ENCODE measurements at places on chromosomes 3 and 15. TPM values are rescaled to one million over a fixed set of nuclear protein-coding genes. Genes with fewer than 3 reads are reported as not detected.

- DNase-seq = no peak
Observed at GRCh38 chr3:99246010-99246654, 344.6 kb upstream of the DCBLD2 start.

DNA sequence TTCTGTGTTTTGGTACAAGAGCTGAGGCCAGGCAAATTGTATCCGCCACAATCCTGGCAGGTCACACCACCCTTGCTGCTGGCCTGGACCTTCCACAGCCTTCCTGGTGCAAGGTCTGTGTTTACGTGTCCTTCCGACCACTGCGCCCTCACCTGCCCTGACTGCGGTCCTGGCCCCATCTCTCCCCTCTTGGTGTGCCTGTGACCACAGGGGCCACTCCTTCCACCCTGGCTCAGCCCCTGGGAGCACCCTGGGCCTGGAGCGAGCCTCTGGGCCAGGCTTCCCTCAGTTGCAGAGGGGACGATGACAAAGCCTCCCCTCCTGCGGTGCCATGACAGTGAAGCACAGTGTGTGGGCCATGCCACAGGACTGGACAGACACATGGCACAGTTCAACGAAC is 104.5 kb downstream of the PLXNA1 start:
- DNase-seq = no peak

- no peak for DNase-seq
Observed at GRCh38 chr15:41556677-41557076, 2.3 kb upstream of the TYRO3 start.

DNA sequence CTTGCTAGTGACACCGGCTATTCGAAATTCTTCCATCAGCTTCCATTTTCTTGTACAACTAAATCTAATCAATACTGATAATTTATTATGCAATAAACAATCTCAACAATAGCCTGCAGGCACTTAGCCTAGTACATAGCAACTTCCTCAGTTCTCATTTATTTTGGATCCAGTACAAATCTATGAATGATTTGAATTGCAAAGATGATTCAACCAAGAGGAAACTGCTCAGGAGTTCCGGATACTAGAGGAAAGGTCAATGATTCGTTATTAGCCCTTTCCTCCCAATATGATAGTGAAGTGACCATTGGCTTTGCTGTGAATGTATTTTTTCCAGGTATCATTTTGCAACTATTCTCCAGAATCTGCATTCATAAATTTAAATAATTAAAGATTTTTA is 827.0 kb downstream of the CADM2 start:
- DNase-seq = no peak

DNA sequence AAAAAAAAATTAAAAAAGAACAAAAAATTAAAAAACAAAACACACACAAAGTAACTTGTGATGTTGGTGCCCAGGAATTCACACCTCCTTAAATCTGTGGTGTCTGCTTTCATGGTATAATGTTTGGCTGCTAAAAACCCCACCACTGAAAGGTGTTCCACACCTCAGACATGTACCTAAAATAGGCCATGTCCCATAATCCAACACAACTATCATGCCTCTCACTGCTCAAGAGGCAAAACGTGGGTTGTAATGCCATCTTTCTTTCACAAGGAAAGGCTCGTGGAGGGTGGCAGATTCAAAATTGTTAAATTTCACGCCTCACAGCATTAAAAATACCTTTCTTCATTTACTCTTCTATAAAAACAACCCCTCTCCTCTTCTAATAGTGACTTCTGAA is 29.5 kb downstream of the MKRN2 start:
- no peak for DNase-seq

DNA sequence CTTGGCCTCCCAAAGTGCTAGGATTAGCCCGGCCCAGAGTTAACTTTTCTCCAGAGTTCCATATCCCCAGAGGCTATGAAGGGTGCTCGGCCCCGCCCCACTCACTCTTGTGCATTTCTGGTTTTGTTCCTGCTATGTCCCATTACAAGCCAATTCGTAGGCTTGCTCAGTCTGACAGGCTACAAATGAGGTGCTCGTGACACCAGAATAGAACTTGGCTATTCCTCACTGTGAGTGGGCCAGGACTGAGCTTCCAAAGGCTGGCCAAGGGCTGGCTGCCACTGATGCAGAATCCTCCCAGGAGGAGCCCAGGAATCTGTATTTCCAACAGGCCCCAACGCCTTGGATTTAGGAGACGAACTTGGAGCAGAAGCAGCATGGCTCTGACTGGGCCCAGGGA is 282.7 kb upstream of the C2CD4B start:
- DNase-seq = no peak

DNA sequence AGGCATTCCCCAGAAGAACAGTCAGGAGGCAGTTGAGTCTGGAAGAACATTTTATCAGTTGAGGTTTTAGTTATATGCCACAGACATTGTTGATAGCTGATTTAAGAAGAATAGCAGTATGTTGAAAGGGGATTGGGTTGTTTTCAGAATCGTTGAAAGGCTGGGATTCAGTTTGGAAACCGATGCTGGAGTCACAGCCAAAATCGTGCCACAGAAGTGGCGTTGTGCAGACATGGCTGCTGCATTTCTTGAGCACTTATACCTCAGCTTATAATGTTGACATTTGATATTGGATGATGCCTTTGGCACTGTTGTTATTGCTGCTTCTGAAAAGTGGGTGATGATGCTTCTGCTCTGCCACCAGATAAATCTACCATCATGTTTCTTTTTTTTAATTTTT is 16.1 kb downstream of the SLMAP start:
- DNase-seq = no peak

DNA sequence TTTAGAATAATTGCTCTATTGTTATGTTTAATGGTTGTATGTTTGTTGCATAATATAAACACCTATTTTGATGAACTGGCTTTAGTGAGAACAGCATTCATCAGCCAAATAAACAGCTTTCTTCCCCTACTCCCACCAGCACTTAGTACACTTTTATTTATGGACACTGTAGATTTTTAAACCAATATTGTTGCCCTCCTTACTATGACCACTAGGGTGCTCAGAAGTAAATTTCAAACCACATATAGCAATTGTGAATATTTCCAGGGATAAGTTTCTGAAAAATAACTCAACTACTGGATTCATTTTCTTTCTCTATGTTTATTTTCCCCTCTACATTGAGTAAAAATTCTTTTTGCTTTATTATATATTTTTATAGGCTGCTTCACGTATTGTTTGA is 84.7 kb upstream of the PTX3 start:
- no peak for DNase-seq

- DNase-seq = no peak
Observed at GRCh38 chr3:160098261-160098908, 109.8 kb downstream of the IL12A start.

GRCh38 chr3:118808723-118809122 is 225.9 kb downstream of the IGSF11 start:
- DNase-seq = no peak

- no peak for DNase-seq
Observed at GRCh38 chr3:197183582-197183981, 114.8 kb downstream of the DLG1 start.

- no peak for DNase-seq
Observed at GRCh38 chr3:8840556-8840955, 71.1 kb upstream of the OXTR start.

GRCh38 chr3:76415384-76415783 is 624.5 kb upstream of the ROBO2 start:
- DNase-seq = no peak

GRCh38 chr15:66679061-66679656 is 22.9 kb upstream of the SMAD6 start:
- DNase-seq = no peak

DNA sequence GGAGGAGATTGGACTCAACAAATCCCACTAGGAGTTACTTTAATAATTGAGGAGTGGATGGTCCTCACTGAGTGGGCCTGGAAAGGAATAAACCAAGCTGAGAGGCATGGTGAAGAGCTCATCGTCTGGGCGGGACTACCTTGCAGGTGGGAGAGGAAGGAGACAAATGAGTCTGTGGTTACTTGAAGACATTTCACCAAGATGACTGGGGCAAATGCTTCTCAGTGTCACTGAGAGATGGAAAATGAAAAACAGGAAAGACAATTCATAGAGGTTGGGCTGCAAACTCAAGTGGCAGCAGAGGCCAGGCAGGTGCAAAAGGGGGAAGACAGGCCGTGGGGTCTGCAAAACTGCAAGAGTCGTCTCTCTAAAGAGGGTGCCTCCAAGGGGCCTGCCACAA is 1.5 kb upstream of the ARHGAP31 start:
- DNase-seq = no peak

DNA sequence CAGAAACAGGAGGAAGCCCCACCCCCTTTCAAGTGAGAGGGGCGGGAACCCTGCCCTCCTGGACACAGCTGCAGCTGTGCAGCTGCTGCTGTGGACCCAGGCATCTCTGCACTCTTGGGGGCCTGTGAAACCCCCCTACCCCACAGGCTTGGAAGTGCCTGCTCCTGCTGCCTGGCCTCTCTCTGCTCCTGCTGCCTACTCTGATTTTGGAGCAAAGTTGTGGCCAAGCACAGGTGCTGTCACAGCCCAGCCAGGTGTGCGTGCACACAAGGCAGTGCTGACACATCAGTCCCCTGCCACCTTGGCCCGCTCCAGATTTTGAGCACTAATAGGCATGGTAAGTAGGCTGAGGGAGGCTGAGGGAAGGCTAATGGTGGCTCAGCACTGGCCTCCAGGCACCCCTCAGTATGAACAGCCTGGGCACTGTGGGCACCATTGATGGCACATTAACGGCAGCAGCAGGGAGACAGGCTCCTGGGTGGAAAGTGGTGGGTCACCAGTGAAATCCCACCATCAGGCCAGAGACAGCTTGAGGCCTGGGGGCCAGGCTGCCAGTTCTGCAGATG is 890.9 kb downstream of the GBE1 start:
- no peak for DNase-seq

- DNase-seq = no peak
Observed at GRCh38 chr15:73899197-73900094, 26.1 kb downstream of the TBC1D21 start.

GRCh38 chr15:89125088-89125826 is 37.0 kb downstream of the ABHD2 start:
- DNase-seq = no peak

DNA sequence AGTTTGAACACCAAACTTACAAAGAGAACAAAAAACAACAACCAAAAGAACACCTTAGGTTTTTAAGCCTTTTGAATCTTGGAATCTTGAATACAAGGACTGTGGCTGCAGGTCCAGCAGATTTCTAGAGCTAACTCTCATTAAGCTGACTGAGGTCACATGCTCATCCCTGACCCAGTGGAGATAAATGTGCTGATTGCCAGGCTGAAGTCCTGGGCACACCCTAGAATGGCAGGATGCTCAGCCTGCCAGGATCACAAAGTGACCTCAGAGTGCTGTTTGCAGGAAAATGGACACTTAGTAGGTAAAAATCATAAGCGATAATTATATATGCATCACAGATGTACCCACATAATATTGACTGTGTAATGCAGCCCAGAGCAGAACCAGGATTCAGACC is 245.3 kb upstream of the NR2E3 start:
- no peak for DNase-seq

- no peak for DNase-seq
Observed at GRCh38 chr3:119677641-119677934, 382 bp upstream of the COX17 start.

DNA sequence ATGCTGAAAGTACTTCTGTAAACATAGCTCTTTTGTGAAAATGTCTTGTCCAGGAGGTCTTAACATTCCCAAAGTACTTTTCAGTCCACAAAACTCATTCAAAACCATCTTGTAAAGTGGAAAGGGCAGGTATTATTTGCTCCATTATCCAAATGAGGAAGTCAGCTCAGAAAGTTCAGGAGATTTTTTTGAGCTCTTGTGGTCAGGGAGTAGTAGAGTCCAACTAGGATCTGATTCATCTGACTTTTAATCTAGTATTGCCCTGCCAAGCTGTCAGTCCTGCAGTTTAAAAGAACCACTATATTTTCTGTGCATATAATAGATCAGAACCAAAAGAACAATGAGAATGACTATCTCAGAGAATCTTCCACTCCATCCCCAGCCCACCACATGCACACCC is 83.5 kb downstream of the FOXB1 start:
- DNase-seq = no peak

- DNase-seq = peak; percentile 24
Observed at GRCh38 chr3:129211772-129212171, 28.1 kb upstream of the CNBP start.

DNA sequence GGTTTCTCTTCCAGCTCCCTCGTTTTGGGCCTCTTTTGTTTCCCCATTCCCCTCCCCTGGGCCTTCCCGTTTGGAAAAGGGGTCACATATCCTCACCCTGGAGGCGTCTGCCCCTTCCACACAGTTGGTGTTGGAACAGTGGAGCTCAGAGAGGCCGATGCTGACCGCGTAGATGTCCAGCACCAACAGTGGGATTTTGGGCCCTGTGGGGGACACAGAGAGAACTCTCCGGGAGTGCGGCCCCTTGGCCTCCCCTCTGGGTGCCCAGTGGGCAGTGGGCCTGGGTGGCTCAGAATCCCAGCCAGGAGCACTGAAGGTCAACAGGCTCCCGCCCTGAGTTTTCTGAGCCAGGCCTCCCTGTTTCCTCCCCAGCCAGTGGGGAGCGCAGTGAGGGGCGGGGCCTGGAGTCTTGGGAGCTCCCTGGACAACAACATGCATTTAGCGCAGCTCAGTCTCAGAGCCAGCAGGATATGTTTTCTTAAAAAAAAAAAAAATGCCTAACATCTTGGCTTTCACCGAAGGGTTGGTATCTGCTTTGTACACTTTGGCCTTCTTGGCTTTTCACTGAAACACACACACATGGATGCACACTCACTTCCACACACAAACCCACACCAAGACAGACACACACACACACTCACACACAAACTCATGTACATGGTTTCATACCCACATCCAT is 670 bp upstream of the ISLR start:
- DNase-seq = peak; percentile 36

- DNase-seq = no peak
Observed at GRCh38 chr15:36815786-36816185, 236.4 kb downstream of the CDIN1 start.

- DNase-seq = no peak
Observed at GRCh38 chr3:137709011-137709601, 55.0 kb upstream of the SOX14 start.

DNA sequence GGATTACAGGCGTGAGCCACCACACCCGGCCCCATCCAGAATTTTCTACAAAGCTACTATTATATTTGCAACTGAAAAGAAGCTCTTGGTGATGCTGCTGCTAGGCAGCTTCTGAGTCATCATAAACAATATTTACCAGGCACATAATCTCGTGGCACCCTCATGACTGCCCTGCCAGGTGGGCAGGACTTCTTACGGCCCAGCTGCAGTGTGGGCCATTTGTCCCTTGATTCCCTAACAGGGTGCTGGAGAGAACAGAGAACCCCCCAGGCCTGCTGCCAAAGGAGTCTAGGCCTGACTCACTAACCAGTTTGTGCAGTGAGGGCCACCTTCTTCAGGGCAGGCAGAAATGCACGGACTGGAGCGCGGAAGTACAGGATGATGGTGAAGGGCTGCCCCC is 4.9 kb downstream of the EPB42 start:
- DNase-seq = no peak

GRCh38 chr3:169818316-169818715 is 5.6 kb upstream of the LRRC34 start:
- no peak for DNase-seq

- no peak for DNase-seq
Observed at GRCh38 chr3:39100500-39100886, 6.9 kb downstream of the GORASP1 start.

- no peak for DNase-seq
Observed at GRCh38 chr3:58158442-58159153, 52.2 kb downstream of the DNASE1L3 start.

SYNPR gene
- total RNA-seq = not detected

FBXO40 gene
- total RNA-seq = not detected

CFAP100 gene
- total RNA-seq = not detected

CISH gene
- total RNA-seq = not detected

GRAMD1C gene
- total RNA-seq = 13.8 TPM

GHRL gene
- total RNA-seq = 0.21 TPM

PLA2G4D gene
- not detected for total RNA-seq

AMOTL2 gene
- total RNA-seq = 86.3 TPM

NAALADL2 gene
- total RNA-seq = 9.1 TPM

NR1I2 gene
- total RNA-seq = 0.08 TPM

Measured in SJSA1 (cell line).